RWPE2 (cell line): ENCODE measurements at places on chromosomes 16 and 17.

DNA sequence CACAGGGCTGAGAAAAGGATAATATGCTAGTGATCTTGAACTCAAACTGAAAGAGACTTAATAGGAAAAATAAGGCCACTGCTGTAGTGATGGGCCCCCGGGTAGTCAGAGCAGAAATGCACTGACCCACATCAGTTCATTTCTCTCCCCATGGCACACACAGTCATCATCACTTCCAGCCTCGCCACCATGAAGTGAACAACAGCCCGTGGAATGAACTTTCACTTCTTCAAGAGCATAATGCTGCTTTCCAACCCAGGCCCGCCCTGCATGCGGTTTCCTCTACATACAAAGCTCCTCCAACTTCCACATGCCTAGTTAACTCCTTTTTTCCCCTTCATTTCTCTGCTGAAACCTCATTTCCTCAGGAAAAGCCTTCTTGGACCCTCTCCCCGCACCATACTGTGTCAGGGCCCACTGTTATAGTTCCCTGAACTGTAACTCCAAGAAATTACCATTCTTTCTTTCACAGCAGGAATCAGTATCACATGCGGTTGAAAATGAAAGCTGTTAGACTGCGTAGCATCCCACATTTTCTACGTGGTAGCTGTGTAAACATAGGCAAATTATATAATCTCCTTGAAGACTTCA lies 65.8 kb upstream of the SMIM36 start:
- no peak for DNase-seq

- DNase-seq = no peak
Observed at GRCh38 chr17:79804856-79805696, 8.2 kb upstream of the CBX8 start.

- DNase-seq = no peak
Observed at GRCh38 chr16:24069036-24069590, 187.0 kb upstream of the CACNG3 start.

- no peak for DNase-seq
Observed at GRCh38 chr17:79797492-79798298, 818 bp upstream of the CBX8 start.

GRCh38 chr16:68257251-68257905 lies 6.9 kb upstream of the SLC7A6 start:
- no peak for DNase-seq

DNA sequence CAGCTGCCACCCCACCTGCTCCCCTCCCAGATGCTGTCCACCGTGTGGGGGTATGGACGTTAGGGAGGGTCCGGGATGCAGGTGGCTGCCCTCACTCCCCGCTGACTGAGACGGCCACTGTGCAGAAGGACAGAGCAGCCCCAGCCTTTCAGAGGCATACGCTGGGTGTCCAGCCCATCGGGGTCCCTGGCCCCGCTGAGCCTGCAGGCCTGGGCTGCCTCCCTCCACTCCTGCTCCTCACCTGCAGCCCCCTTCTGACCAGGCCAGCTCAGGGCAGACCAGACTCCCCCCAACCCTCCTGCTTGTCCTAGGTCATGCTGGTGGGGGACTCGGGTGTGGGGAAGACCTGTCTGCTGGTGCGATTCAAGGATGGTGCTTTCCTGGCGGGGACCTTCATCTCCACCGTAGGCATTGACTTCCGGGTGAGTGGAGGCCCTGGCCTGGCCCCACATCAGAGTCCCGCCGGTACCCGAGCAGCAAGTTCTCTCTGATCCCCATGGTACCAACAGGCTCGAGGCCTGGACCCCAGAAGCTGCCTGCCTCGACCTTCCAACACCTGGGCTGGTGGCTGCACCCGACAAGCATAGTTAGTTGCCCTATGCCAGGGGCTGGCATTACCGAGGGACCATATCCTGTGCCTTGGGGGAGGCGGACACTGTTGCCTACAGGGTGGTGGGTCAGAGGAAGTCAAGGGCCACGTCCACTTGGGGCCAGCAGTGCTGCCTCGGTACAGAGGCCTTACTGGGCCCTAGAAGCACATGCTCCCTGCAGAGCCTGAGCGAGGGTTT lies 1.4 kb downstream of the RAB26 start:
- DNase-seq = peak; percentile 67
